ENCODE measurements at places on chromosomes 2 and 18.

DNA sequence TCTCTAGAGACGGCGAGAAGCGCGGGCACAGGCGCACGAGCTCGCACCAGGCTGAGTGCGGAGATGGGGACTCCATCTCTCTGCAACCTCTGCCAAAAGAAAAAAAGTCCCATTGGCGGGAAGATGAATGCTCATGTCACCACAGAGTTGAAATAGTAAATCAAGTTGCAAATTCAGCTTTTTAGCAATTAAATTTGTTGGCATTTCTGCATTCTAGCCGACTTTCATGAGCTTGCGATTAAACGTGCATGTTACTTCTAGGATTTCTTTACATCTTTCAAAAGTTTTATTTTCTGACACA, 588 bp downstream of the CHAC2 start:
- peak overlapping the region; percentile 83 for H3K27ac ChIP-seq
- peaks cover 29% of the 10 kb centered on the region for H3K4me1 ChIP-seq
- H3K36me3 ChIP-seq: peaks cover 4% of the 10 kb centered on the region
- peak overlapping the region; percentile 89 for H3K4me3 ChIP-seq
- H3K27me3 ChIP-seq: no peaks in the 10 kb centered on the region

DNA sequence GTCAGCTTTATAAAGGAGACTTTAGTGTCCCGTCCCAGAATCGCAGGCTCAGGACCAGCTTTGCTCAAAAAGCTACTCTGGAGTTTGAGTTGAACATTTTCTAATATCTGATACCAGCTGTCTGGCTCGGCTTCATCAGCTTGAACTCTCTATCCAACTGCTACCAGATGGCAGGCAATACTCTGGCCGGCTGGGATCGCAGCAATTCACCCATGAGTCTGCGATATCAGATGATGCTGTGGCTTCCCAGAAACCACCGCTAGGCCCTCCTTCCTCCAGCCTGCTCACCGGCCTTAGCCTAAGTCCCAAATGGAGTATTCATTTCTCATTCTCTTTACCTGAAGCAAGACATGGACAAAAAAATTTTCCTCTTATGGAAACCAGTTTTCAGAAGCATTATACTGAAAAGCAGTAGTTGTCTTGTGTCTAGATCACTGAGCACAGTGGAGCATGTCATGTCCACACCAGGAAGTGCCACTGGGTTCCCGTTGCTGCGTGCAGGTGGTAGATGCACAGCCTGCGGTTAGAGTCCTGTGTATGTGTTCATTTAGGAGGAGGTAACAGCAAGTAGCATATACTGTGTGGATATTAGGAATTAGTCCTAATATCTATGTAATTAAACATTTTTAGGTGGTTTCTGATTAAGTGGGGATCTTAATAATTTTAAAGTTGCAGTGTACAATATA, 162.0 kb upstream of the SOX11 start:
- DNase-seq: no peak
- H3K36me3 ChIP-seq: no peaks in the 10 kb centered on the region
- no peaks in the 10 kb centered on the region for H3K4me1 ChIP-seq

GRCh38 chr18:24632158-24632988, 171.9 kb downstream of the HRH4 start:
- no peak overlapping the region for H3K4me3 ChIP-seq
- H3K4me1 ChIP-seq: no peaks in the 10 kb centered on the region
- no peaks in the 10 kb centered on the region for H3K27me3 ChIP-seq

GRCh38 chr2:149104221-149104620, 65.7 kb downstream of the LYPD6B start:
- no peak overlapping the region for H3K4me3 ChIP-seq
- H3K27me3 ChIP-seq: no peaks in the 10 kb centered on the region
- H3K27ac ChIP-seq: 0 out of 2 replicates have a peak overlapping the region, but pooled peaks have one; percentile 12
- H3K4me1 ChIP-seq: peaks cover 64% of the 10 kb centered on the region
- DNase-seq: no peak

Measured in HFFc6 (cell line).